Left colon (tissue), 2 donors: ENCODE measurements at places on chromosomes 2 and 18.
A peak's percentile ranks its signal among the peaks of the same experiment; 100 is the strongest.

DNA sequence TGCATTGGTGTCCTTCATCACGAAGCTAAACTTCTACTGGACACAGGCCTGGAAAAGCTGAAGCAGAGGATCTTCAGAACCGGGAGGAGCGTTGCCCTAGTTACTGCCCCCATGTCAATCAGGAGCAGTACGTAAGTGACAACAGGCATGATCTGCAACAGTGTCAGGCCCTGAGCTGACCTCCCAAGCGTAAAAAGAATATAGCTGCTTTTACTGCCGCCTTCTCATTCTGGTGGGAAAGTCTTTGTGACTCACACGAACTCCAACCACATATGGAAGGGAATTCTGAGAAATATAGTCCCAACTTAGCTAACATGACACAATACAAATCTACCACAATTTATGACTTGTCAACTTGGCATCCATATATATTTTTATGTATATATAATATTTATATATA, 1007.7 kb upstream of the CDH2 start:
- DNase-seq = no peak

GRCh38 chr2:156170929-156171328, 161.6 kb downstream of the NR4A2 start:
- DNase-seq = no peak

- DNase-seq = no peak
Measured at GRCh38 chr2:67145851-67146250, 251.3 kb upstream of the ETAA1 start.

DNA sequence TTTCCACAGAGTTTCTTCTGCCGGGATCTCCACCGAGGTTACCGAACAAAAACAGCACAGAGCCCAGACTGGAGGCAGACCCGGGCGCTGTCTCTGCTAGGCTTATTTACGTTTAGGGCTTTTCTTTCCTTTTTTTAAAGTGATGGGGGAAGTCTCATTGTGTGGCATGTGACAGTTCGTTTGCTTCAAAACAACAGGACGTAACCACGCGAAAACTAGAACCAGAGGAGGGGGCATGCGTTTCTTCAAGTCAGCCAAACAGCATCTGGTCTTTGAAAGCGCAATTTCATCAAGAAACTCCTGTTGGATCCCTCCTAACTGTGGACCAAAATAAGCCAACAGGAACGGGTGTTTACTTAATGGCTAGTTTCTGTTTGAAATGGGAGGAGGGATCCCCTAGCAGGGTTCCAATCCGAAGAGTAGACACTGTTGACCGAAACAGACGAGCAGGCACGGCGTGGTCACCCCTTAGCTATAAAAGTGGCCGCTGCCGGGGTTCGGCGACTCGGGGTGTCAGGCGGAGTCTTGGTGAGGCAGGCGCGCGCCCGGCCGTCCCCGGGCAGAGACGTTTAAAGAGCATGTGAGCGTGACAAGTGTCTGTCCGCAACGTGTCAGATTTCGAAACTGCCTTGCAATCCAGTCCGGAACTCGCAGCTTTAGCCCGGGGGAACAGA, 997 bp upstream of the TGIF1 start:
- peak; percentile 81 for DNase-seq

DNA sequence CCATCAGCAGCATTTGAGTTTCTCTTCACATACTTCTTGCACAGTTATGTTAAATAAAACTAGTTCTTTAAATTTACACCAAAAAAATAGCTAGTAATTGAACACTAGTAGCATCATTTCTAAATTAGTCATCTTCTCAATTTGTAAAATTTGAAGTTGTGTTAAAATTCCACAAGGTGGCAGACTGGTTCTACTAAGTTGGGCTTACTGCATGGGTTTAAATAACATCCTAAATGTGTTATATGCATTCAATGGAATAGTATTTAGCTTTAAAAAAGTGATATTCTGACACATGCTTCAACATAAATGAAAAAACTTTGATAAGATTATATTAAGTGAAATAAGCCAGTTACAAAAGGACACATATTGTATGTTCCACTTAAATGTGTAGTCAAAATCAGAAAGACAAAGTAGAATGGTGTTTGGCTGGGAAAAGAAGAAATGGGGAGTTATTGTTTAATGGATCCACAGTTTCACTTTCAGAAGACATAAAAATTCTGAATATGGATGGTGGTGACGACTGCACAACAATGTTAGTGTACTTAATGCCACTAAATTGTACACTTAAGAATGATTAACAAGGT, 28.7 kb upstream of the RPRD1A start:
- no peak for DNase-seq

DNA sequence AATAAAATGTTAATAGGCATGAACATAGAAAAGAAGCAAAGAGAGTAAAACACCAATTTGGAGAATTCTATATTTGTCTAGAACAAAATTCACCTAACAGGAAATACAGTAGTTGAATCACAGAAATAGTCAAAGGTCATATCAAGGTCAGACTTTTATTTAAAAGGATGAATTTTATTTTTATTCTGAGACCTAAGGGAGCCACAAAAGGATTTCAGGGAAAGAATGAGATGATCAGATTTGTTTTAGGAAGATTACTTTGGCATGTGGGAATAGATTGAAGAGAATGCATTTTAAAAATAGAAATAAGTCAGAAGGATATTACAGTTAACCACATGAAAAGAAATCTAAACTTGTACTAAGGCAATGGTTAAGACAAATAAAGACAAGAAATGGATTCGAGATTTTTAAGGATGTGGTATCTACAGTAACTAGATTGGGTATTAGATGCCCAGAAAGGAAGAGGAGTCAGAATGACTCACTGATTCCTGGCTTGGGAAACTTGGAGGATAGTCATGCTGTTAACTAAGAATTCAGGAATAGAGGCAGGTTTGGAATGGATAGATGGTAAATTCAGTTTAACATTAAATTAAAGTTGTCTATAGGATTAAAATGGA, 56.0 kb downstream of the METTL4 start:
- no peak for DNase-seq

DNA sequence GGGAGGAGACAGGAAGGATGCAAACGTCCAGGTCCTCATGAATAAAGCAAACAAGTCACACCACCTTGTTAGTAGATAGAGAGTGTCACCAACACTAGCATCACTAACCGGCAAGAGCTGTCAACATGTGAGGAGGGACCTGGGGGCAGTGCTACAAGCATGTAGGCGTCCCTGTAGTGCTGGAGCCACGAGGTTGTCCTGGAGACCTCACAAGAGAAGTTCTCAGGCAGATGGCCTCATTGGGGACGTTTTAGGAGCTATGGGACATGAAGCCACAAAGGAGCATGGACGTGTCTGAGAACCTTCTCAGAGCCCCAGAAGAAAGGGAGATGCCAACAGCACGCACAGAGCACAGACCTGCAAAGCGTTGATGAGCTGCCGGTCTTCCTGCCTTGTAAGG, 70.0 kb downstream of the COL6A3 start:
- no peak for DNase-seq

DNA sequence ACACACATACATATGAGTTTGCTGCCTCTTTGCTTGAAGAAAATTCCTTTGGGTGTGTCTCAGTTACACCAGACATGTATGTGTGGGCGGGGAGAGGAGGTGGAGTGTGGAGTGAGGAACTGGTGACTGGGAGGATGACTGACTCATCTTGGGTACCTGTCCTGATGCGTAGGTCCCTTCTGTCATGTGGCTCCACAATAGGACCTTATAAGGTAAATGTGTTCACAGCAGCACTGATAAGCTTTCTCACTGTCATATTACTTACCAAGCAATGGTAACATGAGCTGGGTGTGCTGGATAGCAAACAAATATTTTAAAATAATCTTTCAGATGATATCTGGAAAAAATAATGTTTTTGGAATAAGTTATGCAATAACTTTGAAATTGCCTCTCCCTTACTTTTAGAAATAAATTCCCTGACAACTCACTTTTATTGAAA, 45.1 kb downstream of the SLC9A2 start:
- peak; percentile 36 for DNase-seq

DNA sequence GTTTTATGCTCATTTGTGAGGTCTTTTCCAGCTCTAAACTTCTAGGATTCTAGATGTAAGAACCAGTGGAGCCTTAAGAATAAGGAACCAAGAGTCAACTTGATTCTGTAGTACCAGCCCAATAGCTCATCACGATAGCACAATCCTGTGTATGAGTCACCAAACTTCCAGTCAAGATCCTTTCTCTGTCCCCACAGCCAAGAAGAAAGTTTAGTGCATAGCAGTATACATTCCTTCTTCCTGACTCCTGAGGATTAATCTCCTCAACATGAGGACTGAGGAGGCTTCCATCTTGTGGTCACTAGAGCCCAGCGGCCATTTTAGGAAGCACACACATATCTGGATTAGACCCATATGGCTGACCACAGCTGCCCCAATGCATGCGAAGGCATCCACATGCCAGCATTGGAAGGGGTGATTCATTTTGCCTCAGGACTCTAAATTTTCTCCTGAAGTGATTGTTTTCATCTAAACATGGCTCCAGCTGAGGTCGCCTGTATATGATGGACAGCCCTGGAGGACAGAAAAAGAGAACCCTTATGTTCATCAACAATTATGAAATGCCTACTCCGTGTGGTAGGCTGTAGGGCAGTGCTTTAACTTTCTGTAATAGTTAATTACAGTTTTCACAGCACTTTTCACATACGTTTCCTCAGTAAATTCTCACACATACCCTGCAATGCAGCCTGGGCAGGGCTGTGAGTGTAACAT, 53.5 kb downstream of the RASGRP3 start:
- no peak for DNase-seq

DNA sequence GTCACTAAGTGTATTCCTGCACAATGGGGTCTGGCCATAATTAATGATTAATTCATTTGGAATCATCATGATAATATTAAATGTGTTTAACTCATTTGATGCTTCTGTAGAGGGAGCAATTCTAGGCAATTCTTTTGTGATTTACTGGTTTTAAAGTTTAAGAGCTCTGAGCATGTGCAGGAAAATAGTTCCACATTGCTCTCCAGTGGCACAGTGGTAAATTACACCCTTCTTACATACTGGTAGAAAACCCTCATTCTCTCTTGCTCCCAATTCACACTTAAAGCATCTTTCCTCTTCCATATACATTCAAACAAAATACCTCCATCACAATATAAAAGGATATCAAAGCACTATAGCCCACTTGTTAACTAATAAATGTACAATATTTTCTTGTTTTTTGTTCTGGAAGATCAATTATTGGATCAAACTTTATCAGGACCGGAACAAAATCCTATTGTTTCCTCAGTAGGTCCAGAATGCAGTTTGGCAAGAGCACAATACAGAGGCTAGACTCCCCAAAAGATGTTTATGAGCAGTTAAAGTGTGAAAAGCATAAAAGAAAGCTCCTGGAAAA, 844.3 kb downstream of the MBD2 start:
- no peak for DNase-seq

DNA sequence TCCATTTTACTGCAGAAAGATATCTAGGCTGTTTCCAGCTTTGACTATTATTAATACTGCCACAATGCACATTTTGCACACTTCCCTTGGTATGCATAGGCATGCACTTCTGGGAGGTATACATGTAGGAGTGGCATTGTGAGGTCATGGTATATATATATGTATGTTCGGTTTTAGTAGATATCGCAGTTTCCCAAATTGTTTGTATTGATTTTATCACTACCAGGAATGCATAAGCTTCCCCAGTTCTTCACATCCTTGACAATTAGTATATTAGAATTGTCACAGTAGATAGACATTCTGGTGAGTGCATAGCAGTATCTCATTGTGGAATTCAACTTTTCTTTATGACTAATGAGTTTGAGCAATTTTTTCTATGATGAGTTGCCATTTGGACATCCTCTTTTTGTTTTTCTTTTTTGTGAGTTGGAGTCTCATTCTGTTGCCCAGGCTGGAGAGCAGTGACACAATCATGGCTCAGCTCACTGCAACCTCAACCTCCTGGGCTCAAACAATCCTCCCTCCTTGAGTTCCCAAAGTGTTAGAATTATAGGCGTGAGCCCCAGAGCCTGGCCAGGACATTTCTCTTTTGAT, 4.2 kb upstream of the GRB14 start:
- no peak for DNase-seq

DNA sequence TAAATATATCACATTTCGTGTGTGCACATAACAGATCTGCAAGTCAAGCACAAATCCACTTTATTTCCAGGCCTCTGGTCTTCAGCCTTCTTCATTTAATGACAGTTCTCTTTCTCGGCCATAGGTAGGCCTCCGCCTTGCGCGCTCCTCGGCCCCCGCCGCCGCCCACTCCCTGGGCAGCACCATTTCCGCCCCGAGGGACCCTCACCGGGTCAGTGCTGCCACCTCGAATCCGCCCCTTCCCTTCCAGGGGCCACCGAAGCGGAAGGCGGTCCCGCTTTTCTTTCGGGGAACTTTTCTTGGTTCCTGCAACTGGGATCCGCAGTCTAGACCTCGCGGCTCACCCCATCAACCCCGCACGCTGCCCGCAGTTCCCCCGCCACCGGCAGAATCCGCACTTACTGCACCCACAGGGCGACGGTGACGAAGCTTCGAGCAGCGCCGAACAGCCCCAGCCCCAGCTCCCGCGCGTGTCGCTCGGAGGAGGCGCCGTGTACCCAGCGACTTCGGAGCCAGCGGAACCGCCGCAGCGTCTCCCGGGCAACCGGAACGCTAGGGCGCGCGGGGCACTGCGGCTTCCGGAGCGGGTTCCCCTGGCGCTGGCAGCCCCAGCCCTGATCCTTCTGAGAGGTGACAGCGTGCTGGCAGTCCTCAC, at the start of gene CDKL4:
CDKL4 (minus strand) TSS at position 502 of the 655 bp plus-strand sequence.
- DNase-seq = peak; percentile 23

GRCh38 chr2:234457421-234457820, 39.5 kb downstream of the ARL4C start:
- DNase-seq = no peak

DNA sequence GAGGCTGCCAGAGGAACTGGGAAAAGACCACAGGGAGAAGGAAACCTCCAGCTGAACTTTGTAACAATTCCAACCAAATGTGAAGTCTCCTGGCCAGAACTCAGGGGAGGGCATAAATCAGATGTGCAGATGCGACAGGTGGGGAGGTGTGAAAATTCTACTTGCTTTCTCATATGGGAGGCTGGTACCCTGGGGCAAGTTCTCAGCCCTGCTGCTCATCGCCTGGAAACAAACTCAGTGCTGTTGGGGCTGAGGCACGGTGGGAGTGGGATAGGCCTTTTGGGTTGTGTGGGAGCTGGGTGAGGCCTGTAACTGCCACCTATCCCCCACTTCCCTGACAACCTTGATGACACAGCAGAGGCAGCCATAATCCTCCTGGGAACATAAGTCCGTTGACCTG, 179.6 kb downstream of the ASB1 start:
- DNase-seq = no peak

DNA sequence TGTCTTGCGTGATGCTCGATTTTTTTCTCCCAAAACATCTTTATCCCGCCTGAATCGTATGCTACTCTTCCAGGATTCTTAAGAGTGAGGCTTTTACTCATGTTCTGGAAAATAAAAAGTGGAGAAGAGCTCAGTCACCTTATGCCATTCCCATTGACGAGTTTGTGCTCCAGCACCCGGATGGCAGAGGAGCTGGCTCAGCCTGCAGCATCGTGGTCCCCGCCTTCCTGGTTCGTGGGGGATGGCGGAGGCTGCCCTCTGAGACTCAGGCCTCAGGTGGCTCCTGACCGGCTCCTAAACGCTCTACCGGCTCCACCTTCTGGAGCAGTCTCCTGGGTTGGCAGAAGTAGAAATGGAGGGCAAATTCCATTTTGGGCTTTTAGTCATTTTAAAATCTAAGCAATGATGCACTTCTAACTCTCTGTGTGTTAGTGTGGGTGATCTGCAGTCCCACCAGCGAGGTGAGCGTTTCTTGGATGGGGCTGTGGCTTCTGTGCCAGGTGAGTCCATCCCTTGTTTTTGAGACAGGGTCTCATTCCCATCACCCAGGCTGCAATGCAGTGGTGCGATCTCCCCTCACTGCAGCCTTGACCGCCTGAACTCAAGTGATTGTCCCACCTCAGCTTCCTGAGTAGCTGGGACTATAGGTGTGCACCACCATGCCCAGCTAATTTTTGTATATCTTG, 27.8 kb downstream of the RTP5 start:
- no peak for DNase-seq

GRCh38 chr2:120132190-120132589, 91.0 kb downstream of the TMEM185B start:
- no peak for DNase-seq
